IMR-90 (cell line): ENCODE measurements at places on chromosomes 5 and 9. TPM values are rescaled to one million over a fixed set of nuclear protein-coding genes. Genes with fewer than 3 reads are reported as not detected.

The ZNF169 gene
- total RNA-seq, result 2.7 and 4.4 TPM in 2 replicates

The PRRT1B gene
- total RNA-seq, result not detected in 2 replicates

The CCL27 gene
- 0.18 TPM in 1 of 2 replicates, not detected in the other for total RNA-seq

The HTR1A gene
- total RNA-seq, result not detected in 2 replicates

The LCN15 gene
- not detected in 2 replicates for total RNA-seq

The GBGT1 gene
- total RNA-seq, result 0.83 and 1.8 TPM in 2 replicates

The JADE2 gene
- total RNA-seq, result 13.9 and 14.9 TPM in 2 replicates

The OSMR gene
- 38.9 and 41.6 TPM in 2 replicates for total RNA-seq

DNA sequence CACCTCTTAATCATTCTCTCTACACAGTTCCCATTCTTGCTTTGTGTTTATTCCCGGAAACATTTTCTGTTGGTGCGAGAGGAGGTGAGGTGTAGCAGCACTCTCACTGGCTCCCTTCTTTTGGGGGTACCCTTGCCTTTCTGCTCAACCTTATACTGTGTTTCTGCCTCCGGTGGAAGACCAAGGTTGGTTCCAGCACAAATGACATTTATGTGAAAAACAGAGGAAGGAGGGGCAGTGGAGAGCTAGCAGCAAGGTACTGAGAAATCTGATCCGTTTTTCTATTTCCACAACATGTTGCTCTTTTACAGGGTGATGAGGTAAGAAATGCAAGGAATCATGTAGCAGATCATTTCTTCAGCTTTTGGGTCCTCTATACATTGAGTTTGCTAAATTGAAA lies 648.0 kb upstream of the DMAC1 start:
- no peaks in the 10 kb centered on the region for H3K36me3 ChIP-seq
- DNase-seq, result no peak

- no peaks in the 10 kb centered on the region for H3K36me3 ChIP-seq
- no peak for DNase-seq
Observed at GRCh38 chr5:172029876-172030275, 23.4 kb upstream of the FBXW11 start.

DNA sequence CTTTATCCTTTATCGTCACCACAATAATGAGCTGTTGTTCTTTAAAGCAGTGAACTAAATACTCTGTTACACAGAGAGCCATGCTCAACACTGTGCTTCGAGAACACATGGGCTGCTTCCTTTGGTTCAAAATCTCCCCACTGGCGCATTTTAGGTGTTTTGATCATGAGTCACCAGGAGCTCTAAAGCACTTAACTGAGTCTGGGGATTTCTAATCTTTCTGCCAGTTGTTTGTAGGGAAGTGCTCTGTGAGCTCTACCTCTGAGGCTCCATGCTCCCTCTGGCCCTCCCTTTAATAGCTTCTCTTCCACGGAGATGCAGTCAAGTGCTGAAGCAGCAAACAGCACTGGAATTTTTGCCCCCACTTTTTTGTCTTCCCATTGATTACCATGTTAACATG lies 17.0 kb downstream of the ERAP2 start:
- peak; percentile 90 for DNase-seq
- H3K36me3 ChIP-seq, result 0 out of 2 replicates have a peak, but pooled peaks cover 2% of the 10 kb centered on the region
- H3K27me3 ChIP-seq, result no peaks in the 10 kb centered on the region
- H3K4me1 ChIP-seq, result peaks cover 3% of the 10 kb centered on the region; the same call in 1 of the 2 replicates
- H3K4me3 ChIP-seq, result no peak overlapping the region

DNA sequence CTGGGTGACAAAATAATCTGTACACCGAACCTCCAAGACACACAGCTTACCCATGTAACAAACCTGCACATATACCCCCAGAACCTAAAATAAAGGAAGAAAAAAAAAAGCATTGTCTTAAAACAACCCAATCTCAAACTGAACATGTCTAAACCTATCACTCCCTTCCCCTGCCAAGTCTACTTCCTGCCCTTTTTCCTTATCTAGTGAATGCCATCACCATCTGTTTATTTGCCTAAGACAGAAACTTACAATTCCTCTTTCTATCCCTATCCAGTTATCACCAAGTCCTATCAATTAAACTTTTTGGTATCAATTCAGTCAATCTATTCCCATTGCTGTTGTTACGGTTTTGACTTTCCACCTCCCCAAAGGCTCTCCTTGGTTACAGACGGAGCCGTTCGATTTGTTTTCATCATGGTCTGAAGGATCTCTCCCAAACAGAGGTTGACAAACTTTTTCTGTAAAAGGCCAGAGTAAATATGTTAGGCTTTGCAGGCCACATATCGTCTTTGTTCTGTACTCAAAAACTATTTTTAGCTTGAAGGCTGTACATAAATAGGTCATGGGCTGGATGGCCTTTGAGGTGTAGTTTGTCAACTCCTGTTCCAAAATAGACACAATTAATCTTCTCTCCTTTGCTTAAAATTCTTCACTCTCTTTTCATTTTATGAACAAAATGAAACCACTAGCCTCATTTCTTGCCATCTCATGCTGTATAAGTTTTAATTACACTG lies 12.1 kb downstream of the NOL8 start:
- no peak overlapping the region for H3K4me3 ChIP-seq
- H3K27ac ChIP-seq, result no peak overlapping the region
- no peaks in the 10 kb centered on the region for H3K27me3 ChIP-seq
- peaks cover 38% of the 10 kb centered on the region for H3K36me3 ChIP-seq

GRCh38 chr9:137294681-137295237 lies 7.3 kb downstream of the NRARP start:
- H3K4me1 ChIP-seq, result no peaks in the 10 kb centered on the region
- H3K27me3 ChIP-seq, result peaks cover 28% of the 10 kb centered on the region
- H3K36me3 ChIP-seq, result no peaks in the 10 kb centered on the region
- DNase-seq, result peak; percentile 27
- no peak overlapping the region for H3K4me3 ChIP-seq

DNA sequence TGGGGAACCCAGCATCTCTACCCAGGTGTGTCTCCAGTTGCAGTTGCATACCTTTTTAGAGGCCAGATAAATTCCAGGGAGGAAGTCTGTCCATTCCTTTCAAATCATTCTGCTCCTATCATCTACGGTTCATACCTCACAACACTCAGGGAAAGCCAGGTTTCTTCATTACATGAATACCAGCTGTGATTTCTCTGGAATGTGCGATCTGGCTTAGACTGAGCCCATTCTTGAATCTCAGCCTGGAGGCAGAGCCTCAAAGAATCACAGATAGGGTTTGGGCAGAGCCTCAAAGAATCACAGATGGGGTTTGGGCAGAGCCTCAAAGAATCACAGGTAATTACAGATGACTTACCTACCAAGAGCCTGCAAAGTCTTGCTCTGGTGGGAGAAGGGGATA lies 7.2 kb downstream of the P4HA2 start:
- no peaks in the 10 kb centered on the region for H3K27me3 ChIP-seq
- H3K4me1 ChIP-seq, result peaks cover 32% of the 10 kb centered on the region
- H3K27ac ChIP-seq, result no peak overlapping the region
- H3K4me3 ChIP-seq, result no peak overlapping the region

DNA sequence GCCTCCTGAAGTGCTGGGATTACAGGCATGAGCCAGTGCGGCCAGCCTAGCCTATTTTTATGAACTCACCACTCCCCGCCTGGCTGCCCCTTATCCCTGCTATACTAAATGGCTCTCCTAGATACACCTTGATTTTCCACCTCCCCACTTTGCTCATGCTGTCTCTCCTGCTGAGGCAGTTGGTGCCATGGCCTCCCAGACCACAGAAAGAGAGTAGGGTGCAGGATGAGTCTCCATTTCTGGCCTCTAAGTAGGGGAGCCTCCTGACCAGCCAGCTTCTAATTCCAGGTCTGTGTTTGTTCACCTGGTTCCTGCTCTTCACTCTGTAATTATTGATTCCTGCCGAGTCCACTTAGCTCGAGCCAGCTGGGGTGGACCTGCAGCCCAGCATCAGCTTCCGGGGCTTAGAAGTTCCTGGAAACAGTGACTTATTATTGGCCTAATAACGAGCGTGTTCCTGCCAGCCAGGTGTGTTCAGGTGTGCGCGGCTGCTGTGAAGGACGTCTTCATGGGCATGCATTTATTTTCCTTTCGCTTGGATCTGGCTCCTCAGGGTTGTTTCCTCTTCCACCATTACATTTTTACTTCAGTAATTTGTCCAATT lies 34.0 kb downstream of the ZNF618 start:
- DNase-seq, result no peak
- H3K36me3 ChIP-seq, result no peaks in the 10 kb centered on the region; the same call in 1 of the 2 replicates
- peaks cover 12% of the 10 kb centered on the region for H3K4me1 ChIP-seq
- no peaks in the 10 kb centered on the region for H3K27me3 ChIP-seq
- no peak overlapping the region for H3K4me3 ChIP-seq

- H3K27me3 ChIP-seq, result no peaks in the 10 kb centered on the region
- H3K4me1 ChIP-seq, result no peaks in the 10 kb centered on the region
- H3K36me3 ChIP-seq, result no peaks in the 10 kb centered on the region
- no peak overlapping the region for H3K27ac ChIP-seq
- DNase-seq, result no peak
Observed at GRCh38 chr5:5089895-5090649, 50.1 kb upstream of the ADAMTS16 start.

- H3K4me3 ChIP-seq, result no peak overlapping the region
- peaks cover 3% of the 10 kb centered on the region for H3K4me1 ChIP-seq
- H3K27ac ChIP-seq, result no peak overlapping the region
- no peaks in the 10 kb centered on the region for H3K36me3 ChIP-seq
- no peak for DNase-seq
Observed at GRCh38 chr9:105114318-105114717, 130.1 kb upstream of the SLC44A1 start.

GRCh38 chr5:136203303-136203922 lies 10.5 kb upstream of the SMIM32 start:
- H3K4me3 ChIP-seq, result no peak overlapping the region
- no peaks in the 10 kb centered on the region for H3K36me3 ChIP-seq
- DNase-seq, result no peak
- peaks cover 29% of the 10 kb centered on the region for H3K27me3 ChIP-seq
- no peaks in the 10 kb centered on the region for H3K4me1 ChIP-seq

GRCh38 chr5:55821731-55822512 lies 29.2 kb upstream of the IL31RA start:
- peaks cover 28% of the 10 kb centered on the region for H3K27me3 ChIP-seq
- no peaks in the 10 kb centered on the region for H3K4me1 ChIP-seq
- H3K27ac ChIP-seq, result no peak overlapping the region
- H3K36me3 ChIP-seq, result no peaks in the 10 kb centered on the region
- H3K4me3 ChIP-seq, result no peak overlapping the region

- H3K4me3 ChIP-seq, result no peak overlapping the region
- no peaks in the 10 kb centered on the region for H3K36me3 ChIP-seq
- H3K27me3 ChIP-seq, result no peaks in the 10 kb centered on the region
- no peaks in the 10 kb centered on the region for H3K4me1 ChIP-seq
- no peak for DNase-seq
- H3K27ac ChIP-seq, result no peak overlapping the region
Observed at GRCh38 chr9:29659014-29659413, 2085.7 kb upstream of the C9orf72 start.

GRCh38 chr9:124671861-124672260 lies 99.2 kb downstream of the NR6A1 start:
- H3K36me3 ChIP-seq, result no peaks in the 10 kb centered on the region
- no peak overlapping the region for H3K27ac ChIP-seq
- no peak overlapping the region for H3K4me3 ChIP-seq

DNA sequence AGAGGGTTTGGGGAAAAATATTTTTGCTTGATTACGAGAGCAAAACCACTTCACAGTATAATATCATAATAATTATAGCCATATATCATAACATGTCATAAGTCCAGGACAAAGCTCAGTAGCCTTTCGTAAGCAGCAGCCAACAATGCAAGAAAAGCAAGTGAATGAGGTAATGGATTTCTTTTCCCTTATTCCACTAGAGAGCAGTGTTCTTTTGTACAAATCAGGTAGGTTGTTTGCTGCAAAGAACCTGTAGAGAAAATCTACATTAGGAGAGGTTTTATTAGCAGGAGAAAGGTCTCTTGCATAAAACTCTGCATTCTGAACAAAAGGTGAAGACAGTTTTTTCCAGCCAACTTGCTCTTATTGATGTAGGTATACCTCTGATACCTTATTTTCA lies 1033.4 kb downstream of the TLE4 start:
- H3K36me3 ChIP-seq, result no peaks in the 10 kb centered on the region
- DNase-seq, result peak; percentile 66
- no peaks in the 10 kb centered on the region for H3K4me1 ChIP-seq
- H3K4me3 ChIP-seq, result no peak overlapping the region

- H3K4me1 ChIP-seq, result peaks cover 25% of the 10 kb centered on the region
- no peak overlapping the region for H3K27ac ChIP-seq
- H3K4me3 ChIP-seq, result no peak overlapping the region
- DNase-seq, result no peak
- no peaks in the 10 kb centered on the region for H3K36me3 ChIP-seq
Observed at GRCh38 chr9:133975511-133975910, 16.6 kb downstream of the VAV2 start.

DNA sequence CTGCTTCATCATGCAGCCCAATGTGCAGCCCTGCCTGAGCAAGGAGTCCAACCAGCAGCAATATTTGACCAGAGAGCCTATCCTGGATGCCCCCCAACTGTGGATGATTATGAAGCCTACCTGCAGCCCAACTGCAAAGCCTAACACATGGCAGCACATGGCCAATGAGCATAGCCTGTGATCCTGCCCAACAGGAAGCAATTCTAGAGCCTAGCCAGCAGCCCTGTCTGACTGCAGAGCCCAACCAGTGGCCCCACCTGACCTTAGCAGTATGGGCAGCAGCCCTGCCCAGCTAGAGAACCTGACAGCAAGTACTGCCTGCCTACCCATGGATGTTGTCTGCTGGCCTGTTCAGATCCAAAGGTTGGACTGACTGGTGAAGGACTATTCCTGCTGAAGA lies 97.3 kb upstream of the SH3GL2 start:
- H3K36me3 ChIP-seq, result no peaks in the 10 kb centered on the region
- no peak overlapping the region for H3K27ac ChIP-seq
- DNase-seq, result no peak
- no peaks in the 10 kb centered on the region for H3K4me1 ChIP-seq
- no peak overlapping the region for H3K4me3 ChIP-seq

- H3K4me3 ChIP-seq, result no peak overlapping the region
- H3K27me3 ChIP-seq, result no peaks in the 10 kb centered on the region
- no peaks in the 10 kb centered on the region for H3K36me3 ChIP-seq
- H3K4me1 ChIP-seq, result peaks cover 8% of the 10 kb centered on the region
- H3K27ac ChIP-seq, result peak overlapping the region; percentile 6; the same call in 1 of the 2 replicates
- DNase-seq, result peak; percentile 72
Observed at GRCh38 chr5:149053072-149053695, 9.7 kb downstream of the SH3TC2 start.

DNA sequence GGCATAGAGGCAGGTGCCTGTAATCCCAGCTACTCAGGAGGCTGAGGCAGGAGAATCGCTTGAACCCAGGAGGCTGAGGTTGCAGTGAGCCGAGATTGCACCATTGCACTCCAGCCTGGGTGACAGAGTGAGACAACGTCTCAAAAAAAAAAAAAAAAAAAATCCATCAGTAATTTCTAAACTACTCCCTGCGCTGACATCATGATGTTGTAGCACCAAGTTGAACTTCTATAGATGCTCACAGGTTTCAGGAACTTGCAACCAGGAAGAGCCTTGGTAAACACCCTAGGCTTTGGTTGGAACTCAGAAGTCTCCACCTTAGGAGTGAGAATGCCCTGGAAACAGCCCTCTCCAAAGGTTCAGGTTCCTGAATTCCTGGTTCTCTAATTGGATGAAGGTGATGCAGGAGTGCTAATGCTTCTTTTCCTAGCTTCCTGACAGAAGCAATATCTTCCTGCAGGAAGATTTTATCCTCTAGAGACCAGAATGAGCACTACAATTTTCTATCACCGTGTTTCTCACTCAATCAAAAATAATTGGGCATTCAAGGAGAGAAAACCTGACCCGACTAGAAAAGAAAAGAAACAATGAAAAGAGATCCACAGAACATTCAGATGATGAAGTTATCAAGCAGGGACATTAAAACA lies 469.6 kb downstream of the GADD45G start:
- H3K4me3 ChIP-seq, result no peak overlapping the region
- no peaks in the 10 kb centered on the region for H3K36me3 ChIP-seq
- H3K4me1 ChIP-seq, result no peaks in the 10 kb centered on the region
- no peak for DNase-seq
- H3K27me3 ChIP-seq, result 0 out of 2 replicates have a peak, but pooled peaks cover 3% of the 10 kb centered on the region
- no peak overlapping the region for H3K27ac ChIP-seq
